HT1080 (cell line): ENCODE measurements at places on chromosomes 16 and 17. TPM values are rescaled to one million over a fixed set of nuclear protein-coding genes. Genes with fewer than 3 reads are reported as not detected.

DNA sequence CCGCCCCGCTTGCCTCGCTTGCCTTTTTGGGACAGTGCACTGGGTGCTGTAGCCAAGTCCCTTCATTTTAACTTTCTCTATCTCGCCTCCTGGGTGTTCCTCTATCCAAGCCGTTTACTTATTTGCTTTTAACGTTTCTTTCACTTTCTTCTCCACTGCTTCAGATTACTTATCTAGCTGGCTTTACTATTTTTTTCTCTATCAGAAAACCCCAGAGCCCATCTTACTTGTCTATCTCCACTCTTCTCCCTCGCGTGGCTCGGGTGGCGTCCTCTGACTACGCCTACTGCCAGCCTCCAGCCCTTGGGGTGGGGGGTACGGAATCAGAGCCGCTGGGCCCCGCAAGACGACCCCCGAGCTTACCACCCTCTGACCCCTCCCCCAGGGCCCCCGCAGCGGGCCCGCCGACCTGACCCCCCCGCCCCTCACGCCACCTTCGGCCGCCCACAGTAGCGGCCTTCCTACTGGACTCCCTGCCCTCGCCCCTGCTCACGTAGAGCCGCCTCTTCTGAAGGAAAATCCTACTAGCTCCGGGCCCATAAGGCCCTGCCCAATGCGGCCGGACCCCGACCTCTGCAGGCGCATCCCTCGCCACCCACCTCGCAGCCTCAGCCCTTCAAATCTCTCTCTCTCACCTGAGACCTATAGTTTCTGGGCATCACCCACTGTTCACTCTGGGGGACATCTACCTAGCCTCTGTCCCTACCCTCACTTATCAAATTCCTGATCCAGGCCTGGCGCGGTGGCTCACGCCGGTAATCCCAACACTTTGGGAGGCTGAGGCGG, 1.0 kb upstream of the SLC12A4 start:
- DNase-seq: no peak

- DNase-seq: peak; percentile 93
Observed at GRCh38 chr16:82192665-82193064, 22.6 kb upstream of the MPHOSPH6 start.

GRCh38 chr16:73315645-73316044, 267.7 kb upstream of the ZFHX3 start:
- no peak for DNase-seq

GRCh38 chr16:3596101-3596861, 15.1 kb downstream of the SLX4 start:
- no peak for DNase-seq

GRCh38 chr16:11072420-11073153, 128.2 kb downstream of the CLEC16A start:
- no peak for DNase-seq

DNA sequence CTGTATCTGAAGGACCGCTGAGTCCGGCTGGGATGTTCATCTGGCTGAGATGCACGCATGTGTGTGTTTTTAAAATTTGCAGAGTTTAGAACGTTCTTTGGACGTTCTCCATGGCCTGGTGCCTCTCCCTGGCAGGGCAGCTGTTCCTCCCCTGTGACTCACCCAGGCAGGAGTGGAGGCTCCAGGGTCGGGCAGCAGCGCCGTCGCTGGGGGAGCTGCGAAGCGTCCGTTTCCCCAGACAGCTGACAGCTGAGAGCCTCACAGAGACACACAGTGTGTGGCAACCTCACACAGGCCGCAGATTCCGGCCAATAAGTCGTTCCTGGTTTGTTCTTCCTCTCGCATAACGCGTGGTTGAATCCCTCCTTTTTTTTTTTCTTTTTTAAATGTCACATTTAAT, 80.6 kb downstream of the OR1D5 start:
- DNase-seq: peak; percentile 79

GRCh38 chr17:50618941-50619340, 15.7 kb upstream of the ABCC3 start:
- peak; percentile 46 for DNase-seq

DNA sequence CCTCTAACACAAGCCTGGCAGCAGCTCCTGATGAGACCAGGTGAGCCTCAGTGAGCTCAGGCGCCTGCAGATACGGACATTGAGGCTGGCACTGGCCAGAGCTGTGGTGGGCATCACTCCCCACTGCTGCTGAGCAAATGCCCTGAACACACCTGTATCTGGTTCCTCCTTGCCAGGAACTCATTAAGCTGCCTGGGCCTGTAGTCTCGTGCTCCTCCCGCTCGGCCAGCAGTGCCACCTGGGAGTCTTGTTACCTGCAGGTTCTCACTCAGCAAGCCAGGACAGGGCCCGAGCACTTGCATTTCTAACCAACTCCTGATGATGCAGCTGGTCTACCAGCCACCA, 13.3 kb downstream of the EIF4A3 start:
- DNase-seq: no peak

DNA sequence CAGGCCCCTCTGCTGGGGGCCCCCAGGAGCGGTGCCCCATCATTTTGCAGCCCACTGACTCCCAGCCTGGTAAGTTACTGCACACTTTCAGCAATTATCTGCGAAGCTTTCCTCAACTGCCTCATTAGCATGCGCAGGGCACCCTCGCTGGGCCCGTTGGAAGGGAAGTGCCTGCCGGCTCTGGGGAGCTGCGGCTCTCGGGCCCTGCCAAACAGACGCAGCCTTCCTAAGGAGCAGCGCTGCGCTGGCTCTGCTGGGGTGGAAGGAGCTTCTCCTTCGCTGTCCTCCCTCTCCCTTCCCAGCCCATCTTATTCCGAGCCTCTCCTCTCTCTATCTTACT, 71.0 kb downstream of the RBBP6 start:
- DNase-seq: no peak

The HS3ST3A1 gene
- total RNA-seq: 163 and 187 TPM in 2 replicates

The CES3 gene
- 0.53 and 1.2 TPM in 2 replicates for total RNA-seq

The ELP5 gene
- 68.1 and 78.2 TPM in 2 replicates for total RNA-seq

The COX6A2 gene
- not detected in 2 replicates for total RNA-seq
